Kidney tubule cell (primary cell): ENCODE measurements at places on chromosomes 1 and 21.

GRCh38 chr1:62335656-62336055, 16.4 kb upstream of the KANK4 start:
- DNase-seq: no peak

GRCh38 chr1:9850442-9851162, 26.8 kb upstream of the CLSTN1 start:
- no peak for DNase-seq

DNA sequence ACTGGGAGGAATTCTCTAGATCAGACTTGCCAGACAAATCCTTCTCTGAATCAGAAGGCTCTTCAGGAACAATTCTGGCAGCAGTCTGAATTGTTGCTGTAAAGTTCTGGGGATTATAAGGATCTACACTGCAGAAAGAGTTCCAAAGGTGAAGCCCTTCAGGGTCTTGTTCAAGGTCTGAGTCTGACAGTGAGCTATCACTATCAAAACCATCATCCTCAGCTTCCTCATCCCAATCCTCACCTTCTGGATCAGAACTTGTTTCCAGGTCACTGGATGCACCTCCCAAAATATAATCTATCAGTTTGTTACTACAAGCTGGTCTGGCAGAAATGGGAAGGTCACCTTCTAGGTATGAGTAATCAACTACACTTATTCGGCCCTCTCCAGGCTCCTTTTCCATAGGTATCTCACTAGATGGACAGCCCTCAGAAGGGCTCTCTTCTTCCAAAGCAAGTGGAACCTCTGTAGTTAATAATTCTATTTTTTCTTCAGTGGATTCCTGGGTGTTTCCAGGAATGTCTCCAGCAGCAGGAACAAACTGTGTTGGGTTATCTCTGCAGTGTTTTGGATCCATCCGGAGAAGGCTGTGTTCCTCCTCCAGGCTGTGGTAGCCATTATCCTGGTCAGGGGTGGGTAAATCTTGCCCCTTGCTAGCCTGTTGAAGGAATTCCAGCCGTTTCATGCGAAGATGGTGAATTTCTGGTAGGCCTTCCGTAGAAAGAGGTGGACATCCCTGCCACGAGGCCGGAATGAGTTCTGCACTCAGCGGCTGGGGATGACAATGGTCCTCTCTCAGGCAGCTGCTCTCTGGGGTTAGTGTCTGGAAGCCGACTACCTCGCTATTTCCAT, 1.6 kb downstream of the PPP1R15B start:
- DNase-seq: no peak

- no peak for DNase-seq
These were observed 17.0 kb downstream of the ATP5PO start for GRCh38 chr21:33898586-33898985.
